ENCODE measurements at places on chromosomes 11 and 22. TPM values are rescaled to one million over a fixed set of nuclear protein-coding genes. Genes with fewer than 3 reads are reported as not detected.

DNA sequence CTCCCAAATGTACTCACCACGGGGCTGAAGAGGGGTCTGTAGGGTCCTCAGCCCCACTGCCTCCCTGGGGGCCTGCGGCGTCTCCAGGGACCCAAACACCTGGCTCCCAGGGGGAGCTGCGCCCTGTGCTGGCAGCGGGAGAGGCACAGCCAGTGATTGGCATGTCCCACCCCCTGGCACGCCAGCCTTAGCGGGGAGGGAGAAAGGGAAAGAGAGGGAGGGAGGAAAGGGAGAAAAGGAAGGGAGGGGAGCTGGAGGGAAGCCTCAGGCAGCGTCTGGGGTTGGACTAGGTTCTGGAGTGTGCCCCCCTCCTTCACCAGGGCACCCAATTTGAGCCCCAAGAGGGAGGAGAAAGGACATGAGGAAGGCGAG, at the start of gene CHRM1:
TSS of gene CHRM1 (minus strand) at position 163 of the 372 bp plus-strand sequence. CDS start 10,263 bp downstream, outside the sequence.
- DNase-seq = no peak

GRCh38 chr22:49079743-49080500, 747.8 kb downstream of the BRD1 start:
- DNase-seq = no peak

The CCDC116 gene
- total RNA-seq = 1.1 TPM

DNA sequence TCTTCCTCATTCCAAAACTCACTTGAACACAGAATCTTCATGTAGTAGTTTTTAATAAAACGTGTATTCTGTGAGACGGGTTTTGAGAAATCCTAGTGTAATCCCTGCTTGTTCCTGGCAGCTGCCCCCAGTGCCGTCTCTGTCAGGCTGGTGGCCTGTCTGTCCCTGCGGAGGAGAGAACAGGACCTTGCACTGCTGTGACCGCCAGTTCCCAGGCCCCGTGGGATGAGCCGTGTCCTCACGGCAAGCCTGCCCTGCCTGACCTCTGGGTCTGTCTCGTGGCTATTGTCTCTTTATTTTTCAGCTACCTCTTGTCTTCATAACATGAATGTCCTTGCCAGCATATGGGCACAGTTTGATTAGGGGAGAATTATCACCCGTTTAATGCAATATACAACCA, 535.5 kb upstream of the B3GAT1 start:
- DNase-seq = no peak

DNA sequence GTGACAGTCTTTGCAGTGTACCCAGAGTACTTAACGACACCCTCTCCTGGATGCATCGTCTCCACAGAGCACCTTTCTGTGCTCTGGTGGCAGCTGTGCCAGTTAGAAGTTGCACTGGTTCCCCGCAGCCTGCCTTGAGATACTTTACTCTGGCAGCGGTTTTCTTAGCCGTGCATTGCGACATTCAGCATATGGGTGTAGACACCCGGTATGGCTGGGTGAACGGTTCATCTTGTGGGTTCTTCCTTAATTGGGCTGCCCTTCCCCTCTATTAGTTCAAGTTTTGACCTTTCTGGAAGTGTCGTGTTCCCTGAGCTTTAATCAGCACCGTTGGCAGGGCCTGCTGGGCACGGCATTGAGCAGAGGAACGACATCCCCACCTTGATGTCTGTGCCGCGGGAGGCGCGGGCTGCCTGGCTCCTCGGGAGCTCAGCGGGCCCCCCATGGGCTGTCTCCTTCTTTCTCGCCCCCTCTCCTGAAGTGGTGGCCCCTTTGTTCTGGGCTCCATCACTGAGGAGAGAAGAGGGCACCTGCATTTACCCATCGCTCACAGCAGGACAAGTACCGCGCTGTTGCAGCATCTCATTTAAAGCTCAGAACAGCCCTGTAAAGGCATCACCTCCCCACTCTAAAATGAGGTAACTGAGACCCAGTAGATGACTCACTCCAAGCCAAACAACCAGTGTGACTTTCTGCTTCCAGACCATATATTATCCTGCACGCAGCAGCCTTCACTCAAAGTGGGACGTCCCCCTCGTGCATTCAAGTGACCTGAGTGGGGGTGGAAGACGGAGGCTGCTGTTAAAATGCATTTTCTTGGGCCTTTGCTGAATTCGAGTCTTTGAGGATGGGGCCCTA, 13.3 kb downstream of the FAM83F start:
- no peak for DNase-seq

GRCh38 chr11:128552783-128553661, 34.3 kb downstream of the ETS1 start:
- no peak for DNase-seq

DNA sequence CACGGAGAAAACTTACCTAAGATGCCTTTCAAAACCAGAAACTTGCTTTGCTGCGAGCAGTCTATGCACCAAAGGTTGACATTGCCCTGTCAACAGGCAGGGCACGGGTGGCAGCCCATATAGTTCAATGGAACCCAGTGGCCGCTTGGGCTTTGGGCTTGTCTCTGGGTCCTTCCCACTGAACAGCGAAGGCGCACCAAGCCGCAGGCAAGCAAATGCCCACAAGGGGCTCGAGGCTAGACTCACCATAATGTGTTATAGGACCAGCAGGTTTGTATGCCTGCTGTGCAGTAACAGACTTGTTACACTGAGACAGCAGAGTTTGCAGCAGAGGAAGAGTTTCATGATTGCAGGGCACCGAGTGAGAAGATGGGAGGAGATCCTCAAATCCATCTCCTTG, 20.3 kb downstream of the CLDN5 start:
- DNase-seq = no peak

The OR52I2 gene
- not detected for total RNA-seq

The SMC1B gene
- 0.15 TPM for total RNA-seq

GRCh38 chr11:34915136-34916014, 804 bp downstream of the APIP start:
- DNase-seq = no peak

- DNase-seq = no peak
Observed at GRCh38 chr11:133019545-133020371, 512.5 kb downstream of the OPCML start.

The NLRP14 gene
- not detected for total RNA-seq
